ENCODE measurements at places on chromosomes 12 and 14. TPM values are rescaled to one million over a fixed set of nuclear protein-coding genes. Genes with fewer than 3 reads are reported as not detected.

GRCh38 chr14:77809011-77809410, 9.1 kb downstream of the ADCK1 start:
- H3K4me1 ChIP-seq: no peaks in the 10 kb centered on the region
- H3K27me3 ChIP-seq: no peaks in the 10 kb centered on the region
- no peak overlapping the region for H3K4me3 ChIP-seq
- no peak for DNase-seq

KRT6C gene
- total RNA-seq: not detected

CNIH1 gene
- total RNA-seq: 101 TPM

GRCh38 chr12:131112021-131112420, 158.3 kb downstream of the ADGRD1 start:
- H3K27ac ChIP-seq: no peak overlapping the region
- H3K4me1 ChIP-seq: peaks cover 26% of the 10 kb centered on the region
- no peak overlapping the region for H3K4me3 ChIP-seq
- peaks cover 11% of the 10 kb centered on the region for H3K27me3 ChIP-seq
- no peaks in the 10 kb centered on the region for H3K36me3 ChIP-seq
